NB4 (cell line): ENCODE measurements at places on chromosomes 1 and 21.

- peak; percentile 64 for DNase-seq
Observed at GRCh38 chr1:182041615-182042014, 19.9 kb downstream of the ZNF648 start.

DNA sequence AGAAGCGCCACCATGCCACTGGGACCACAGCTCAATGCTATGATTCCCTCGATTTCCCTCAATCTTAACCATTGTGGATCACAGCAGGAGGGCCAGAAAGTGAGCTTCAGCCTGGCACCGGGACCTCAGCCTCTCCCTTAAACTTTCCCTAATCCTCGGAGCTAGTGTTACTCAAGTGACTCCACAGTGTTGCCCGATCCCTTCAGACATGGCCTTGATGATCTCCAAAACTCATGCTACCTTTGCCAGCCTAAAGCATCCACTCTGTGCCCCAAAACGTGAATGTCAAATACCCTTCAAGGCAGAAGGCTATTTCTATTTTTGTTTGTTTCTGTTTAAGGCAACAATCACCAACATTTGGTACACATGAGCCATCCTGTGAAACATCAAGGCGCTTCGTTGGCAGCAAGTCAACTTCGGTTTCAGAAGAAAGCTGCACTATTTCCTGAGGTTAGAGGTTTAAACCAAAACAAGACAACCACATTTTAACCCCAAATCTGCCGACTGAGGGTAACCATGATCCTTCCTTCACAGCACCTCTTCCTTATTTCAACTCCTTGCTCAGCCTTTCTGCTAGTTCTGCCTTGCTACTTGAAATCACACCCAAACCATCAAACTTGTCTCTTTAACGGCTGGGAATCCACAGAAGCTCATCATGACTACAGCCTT is 94.4 kb upstream of the KRTAP19-8 start:
- DNase-seq, result peak; percentile 82

DNA sequence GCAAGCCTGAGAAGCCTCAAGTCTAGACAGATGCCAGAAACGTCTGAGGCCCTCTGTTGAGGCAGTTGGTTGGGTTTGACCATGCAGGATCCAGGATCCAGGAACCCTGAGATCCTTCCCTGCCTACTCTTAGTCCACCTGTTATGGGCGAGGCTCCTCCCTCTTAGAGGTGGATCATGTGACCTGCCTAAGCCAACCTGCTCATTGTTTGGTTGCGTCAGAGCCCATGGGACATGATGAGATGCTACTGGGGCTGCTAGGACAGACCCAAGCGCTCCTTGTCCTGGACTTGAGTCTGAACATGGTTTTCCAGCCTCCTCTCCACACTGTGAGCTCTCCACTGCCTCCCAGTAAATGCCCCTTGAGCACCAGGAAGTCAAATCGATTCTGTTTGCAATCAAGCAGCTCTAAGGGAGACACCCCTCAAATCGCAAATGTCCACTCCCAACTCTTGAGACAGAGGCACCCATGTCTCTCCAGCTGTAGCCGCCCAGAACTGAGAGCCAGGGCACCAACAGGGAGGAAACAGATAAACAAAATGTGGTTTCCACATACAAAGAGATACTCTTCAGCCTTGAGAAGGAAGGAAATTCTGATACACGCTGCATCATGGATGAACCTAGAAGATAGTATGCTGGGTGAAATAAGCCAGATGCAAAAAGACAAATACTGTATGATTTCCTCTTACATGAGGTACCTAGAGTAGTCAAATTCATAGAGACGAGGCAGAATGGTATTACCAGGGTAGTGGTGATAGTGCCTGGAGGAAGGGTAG is 31.7 kb upstream of the WNT4 start:
- DNase-seq, result no peak

- peak; percentile 34 for DNase-seq
Observed at GRCh38 chr21:28142697-28143096, 850.0 kb downstream of the LTN1 start.

- no peak for DNase-seq
Observed at GRCh38 chr1:39585933-39586332, 9.3 kb upstream of the PABPC4 start.

DNA sequence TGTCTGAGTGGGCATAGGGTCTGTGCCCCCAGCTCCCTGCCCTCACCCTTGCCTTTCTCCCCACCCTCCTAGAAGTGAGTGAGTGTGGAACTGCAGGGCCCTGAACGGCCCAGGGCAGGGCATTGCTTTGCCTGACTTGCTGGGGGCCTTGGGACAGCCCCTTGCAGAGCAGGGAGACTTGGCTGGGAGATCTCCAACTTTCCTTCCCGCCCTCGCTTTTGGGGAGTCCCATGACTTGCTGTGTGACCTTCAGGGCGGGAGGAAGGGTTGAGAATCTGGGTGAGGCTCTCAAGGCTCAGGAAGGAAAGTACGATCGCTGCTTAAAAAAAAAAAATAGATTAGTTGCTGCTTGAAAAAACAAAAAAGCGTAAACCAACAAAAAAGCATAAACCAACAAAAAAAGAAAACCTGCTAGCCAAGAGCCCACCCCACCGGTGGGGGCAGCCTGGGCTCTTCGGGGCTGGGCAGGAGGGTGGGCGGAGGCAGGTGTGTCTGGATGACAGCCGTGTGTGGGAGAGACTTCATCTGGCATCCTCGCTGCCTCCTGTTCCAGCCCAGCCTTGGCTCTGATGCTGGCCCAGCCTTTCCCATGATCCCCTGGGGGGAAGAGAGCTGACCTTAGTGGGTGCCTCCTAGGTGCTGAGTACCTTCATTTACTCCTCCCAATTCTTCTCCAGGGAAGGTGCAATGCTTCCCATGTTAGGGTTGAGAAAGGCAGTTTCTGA is 6.5 kb downstream of the NBL1 start:
- DNase-seq, result no peak

- no peak for DNase-seq
Observed at GRCh38 chr1:1985375-1986050, 18.1 kb downstream of the CFAP74 start.

GRCh38 chr1:206836111-206836510 is 29.3 kb upstream of the IL20 start:
- DNase-seq, result no peak

GRCh38 chr1:111600886-111601386 is 18.7 kb upstream of the RAP1A start:
- no peak for DNase-seq

DNA sequence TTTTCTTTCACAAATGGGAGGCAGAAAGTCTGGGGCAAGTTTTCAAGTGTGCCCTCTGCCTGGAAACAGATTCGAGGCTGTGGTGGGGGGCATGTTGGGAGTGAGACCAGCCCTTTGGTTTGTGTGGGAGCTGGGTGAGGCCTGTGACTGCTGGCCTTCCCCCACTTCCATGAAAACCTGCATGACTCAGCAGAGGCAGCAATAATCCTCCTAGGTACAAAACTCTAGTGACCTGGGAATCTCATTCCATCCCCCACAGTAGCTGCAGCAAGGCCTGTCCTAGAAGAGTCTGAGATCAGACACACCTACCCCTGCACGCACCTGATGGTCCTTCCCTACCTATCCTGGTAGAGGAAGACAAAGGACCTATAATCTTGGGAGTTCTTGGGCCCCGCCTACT is 42.1 kb upstream of the KIAA0040 start:
- DNase-seq, result no peak

GRCh38 chr1:222886878-222887351 is 72.1 kb downstream of the DISP1 start:
- no peak for DNase-seq

- DNase-seq, result no peak
Observed at GRCh38 chr1:212606395-212607205, 2.0 kb upstream of the ATF3 start.

DNA sequence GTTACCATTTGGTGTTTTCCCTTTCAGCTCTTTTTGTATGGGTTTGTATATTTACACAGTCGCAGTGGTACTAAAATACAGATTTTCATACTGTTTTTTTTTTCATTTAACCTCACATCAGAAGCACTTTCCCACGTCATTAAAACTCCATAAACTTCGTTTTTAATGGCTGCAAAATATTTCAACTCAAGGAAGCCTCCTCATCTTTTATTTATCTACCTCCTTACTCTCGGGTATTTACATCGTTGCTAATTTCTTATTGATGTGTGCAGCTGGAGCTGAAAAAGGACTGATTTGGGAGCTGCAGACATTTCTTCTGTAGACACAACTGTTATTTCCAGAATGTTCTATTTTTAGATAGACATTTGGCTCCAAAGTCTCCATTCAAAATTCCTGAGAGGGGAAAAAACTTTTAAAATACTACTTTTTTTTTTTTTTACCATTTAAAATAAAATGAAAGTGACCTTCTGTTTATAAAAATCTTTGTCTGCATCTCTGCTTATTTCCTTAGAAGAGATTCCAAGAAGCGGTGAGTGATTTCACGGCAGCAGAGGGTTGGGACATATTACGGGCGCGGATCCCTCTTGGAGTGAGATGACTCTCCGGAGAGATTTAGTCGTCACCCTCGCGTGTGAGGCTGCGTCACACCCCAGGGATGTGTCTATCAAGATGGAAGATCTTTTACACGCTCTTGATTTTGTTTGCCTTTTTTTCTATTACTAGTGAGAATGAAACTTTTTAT is 10.1 kb downstream of the RUNX3 start:
- no peak for DNase-seq

GRCh38 chr1:193335806-193336428 is 149.5 kb upstream of the B3GALT2 start:
- no peak for DNase-seq

GRCh38 chr1:153556348-153556747 is 7.3 kb upstream of the S100A3 start:
- DNase-seq, result no peak

GRCh38 chr1:205535866-205536758 is 31.6 kb downstream of the CDK18 start:
- no peak for DNase-seq

DNA sequence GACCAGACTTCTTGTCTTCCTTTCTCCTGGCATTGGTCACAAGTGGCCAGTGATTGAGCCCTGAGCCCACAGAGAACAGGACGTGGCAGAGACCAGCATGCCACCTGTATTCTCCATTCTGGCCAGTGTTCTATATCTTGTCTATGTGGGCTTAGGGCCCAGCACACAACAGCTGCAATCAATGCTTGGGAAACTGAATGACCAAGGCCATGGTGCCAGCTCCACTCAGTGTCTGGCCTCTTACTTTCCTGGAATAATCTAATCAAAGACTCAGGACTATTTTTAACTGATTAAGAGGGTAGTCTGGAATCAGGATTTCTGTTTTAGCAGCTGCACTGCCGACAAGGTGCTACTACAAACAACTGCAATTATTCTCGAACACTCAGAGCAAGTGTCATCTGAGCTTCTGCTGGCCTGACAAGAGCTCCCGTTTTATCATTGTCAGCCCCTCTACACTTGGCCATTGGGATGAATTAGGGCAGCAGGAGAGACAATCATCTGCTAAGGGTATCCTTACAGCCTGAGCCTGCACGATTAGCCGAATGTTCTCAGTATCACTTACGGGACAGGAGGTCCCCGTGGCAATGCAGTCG is 74.4 kb upstream of the GRIK3 start:
- no peak for DNase-seq

DNA sequence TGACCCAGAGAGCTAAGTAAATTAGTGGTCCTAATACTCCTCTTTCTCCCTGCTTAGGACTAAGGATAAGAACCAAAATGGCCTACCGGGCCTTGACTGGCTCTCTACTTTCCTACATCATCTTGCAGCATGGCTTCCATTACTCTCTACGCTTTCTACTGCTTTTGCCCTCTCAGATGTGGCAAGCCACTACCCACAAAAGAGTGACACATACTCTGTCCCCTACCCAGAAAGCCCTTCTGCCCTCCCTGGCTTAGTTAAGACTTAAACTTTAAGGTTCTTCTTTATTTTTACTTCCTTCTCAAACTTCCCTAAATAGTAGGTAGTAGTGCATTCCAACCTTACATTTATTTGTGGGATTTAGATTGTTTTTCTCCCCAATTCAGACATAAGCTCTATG is 228.1 kb downstream of the TPR start:
- DNase-seq, result peak; percentile 41

- DNase-seq, result no peak
Observed at GRCh38 chr1:86067626-86068025, 88.9 kb downstream of the COL24A1 start.

DNA sequence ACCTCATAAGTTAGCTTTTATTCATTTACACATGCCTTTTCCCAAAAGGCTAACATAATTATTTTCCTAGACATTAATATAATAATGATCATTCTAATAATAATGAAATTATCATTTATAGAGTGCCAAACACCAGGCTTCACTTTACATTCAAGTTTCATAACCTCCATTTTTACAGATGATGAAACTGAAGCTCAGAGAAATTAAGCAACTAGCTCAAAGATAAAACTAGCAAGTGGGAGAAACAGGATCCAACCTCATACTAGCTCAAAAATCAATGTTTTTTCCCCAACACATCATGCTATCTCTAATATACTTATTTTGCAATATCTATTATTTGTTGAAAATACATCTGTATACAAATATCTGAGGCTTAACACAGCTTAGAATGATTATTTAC is 14.0 kb downstream of the LPGAT1 start:
- DNase-seq, result no peak
